ENCODE measurements at places on chromosomes 1 and 21.

DNA sequence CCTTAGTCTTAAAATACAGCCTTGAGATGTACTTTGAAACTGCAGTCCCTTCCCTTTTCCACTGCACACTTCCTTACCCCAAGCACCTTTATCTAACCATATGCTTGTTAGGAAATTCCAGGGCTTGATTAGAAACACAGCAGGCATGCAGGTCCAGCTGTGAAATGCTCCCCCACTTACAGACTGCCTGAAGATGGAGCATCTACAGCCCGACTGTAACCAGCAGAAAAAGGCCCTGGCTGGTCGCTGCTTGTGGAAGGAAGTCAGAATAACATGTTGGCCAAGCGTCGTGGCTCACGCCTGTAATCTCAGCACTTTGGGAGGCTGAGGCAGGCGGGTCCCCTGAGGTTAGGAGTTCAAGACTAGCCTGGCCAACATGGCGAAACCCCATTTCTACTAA is 37.2 kb downstream of the VN1R5 start:
- no peak for DNase-seq

GRCh38 chr1:59604191-59604590 is 210.6 kb upstream of the HOOK1 start:
- DNase-seq: no peak

DNA sequence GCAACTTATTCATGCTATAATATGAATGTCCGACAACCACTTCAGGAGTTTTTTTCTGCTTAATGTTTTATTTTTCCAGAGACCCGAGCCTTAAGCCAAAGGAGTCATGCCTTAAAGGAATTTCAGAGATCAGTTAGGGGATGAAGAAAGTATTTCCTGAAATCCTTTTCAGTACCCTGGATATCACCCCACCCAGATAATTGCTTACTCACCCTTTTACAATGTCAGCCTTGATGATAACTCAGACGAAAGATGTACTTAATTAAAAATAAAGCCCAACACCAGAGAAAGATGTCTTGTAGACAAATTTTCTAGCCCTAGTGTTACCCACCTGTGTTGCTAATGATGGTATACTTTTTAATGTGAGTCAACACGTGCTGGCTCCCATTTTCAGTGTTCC is 124.1 kb downstream of the XCL2 start:
- no peak for DNase-seq

DNA sequence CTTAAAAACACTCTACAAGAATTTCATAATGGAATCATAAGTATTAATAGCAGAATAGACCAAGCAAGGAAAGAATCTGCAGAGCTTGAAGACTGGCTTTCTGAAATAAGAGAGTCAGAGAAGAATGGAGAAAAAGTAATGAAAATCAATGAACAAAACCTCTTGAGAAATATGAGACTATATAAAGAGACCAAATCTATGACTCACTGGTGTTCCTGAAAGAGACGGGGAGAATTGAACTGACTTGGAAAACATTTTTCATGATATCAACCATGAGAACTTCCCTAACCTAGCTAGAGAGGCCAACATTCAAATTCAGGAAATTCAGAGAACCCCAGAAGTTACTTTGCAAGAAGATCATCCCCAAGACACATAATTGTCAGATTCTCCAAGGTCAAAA is 85.6 kb downstream of the GDAP2 start:
- no peak for DNase-seq
